ENCODE measurements at places on chromosomes 5 and 9.

DNA sequence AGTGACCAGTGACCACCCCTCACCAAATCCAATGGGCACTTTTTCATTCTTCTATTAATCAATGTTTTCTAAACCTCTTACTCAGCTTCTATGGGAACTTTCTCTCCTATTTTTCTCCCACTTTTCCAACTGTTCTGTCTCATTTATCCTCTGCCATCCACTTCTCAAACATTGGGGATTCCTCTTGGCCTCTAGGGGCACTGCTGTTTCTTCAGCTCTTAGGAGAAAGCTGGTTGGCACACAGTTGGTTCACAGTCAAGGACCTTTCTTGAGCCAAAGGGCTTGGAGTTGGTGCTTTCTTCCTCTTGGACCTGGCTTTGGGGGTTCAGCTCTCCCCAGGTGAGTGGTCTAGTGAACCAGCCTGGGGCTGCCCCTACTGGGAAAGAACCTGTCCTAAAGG lies 112.2 kb upstream of the LHFPL2 start:
- no peak for DNase-seq

DNA sequence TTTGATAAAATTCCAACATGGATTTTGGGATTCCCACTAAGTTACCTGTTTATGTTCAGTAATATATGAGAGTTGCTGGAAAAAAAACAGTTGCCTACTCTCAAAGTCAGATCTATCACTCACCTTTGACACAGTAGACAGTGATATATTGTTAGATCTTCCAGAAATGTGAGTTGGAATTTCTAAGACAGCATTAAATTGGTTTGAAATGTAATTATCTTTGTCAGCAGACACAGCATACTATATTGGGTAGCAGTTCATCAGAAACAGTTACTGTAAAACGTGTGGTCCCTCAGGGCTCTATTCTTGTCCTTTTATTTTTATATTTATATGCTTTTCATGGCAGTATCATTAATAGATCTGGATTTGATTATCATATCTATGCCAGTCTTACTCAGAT lies 433.6 kb upstream of the ARRDC3 start:
- no peak for DNase-seq

DNA sequence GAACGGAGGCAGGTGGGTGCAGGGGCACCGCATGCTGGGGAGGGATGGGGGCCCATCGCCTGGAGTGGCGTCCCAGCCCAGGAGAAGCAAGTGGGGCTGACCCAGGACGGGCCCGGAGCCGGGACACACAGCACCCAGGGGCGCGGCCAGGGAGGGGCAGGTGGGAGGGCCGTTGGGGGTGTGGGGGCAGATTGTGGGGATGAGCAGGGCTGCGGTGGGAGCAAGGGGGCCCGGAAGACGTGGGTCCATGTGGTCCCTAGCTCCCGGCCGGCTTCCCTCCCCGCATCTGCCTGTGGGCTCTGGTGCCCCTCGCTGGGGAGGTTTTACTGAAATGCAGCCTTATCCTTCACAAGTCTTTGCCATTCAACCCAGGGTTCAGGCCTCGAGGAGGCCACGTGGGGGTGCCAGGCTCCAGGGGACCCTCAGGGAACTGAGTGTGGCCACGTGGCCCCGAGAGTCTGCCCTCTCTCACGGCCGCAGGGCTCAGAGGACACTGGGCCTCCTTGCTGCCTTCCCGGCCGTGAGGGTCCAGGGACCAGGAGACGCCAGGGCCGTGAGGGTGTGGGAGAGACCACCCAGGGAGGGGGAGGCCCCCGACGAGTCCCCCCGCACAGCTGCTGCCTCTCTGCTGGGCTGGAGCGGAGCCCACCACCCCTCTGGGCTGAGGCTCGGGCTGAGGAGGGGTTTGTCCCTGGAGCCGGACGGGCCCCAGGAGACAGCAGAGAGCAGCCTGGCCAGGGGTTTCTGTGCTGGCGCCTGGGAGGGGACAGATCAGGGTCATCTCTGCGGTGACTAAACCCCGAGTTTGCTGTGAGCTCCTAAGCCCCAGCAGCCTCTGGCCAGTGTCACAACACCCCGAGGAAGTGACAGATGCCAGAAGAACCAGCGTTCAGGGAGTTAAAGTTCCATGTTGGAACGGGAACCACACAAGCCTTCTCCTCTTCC lies 35.2 kb downstream of the SLC9A3 start:
- DNase-seq, result no peak

DNA sequence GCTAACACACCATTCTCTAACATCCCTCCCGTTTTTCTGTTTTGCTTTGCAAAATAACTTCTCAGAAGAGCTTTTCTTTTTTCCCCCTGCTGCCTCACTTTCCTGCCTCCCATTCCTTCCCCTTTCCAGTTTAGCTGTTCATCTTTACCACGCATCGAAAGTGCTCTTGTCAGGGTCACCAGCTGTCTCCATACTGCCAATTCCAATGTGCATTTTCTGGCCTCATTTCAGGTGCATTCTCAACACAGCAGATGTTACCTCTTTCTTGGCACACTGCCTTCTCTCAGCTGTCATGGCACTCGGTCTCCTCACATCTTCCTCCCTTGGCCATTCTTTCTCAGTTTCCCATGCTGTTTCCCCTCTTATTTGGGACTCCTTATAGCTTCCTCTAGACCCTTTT lies 9.5 kb downstream of the ARSK start:
- no peak for DNase-seq

- no peak for DNase-seq
Observed at GRCh38 chr9:38018958-38019602, 49.9 kb downstream of the SHB start.

DNA sequence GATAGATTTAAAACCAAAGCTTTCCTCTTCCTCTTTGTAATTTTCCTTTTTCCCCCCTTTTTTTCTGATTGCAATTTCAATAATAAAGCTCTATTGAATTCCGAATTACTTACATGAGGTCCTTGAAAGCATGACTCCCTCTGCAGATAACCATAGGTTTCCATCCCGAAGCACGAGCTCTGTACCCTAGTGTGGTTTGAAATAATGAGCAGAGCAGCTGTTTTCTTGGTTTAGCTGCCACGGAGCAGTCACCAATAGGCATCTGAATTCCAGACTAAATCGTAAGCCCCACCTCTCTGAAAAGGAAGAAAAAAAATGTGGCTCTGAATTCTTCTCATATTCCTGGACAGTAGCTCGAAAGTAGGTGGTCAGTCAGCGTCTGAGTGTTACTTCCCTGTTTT lies 18.5 kb upstream of the GNE start:
- no peak for DNase-seq

GRCh38 chr9:7790022-7790818 lies 9.4 kb downstream of the DMAC1 start:
- DNase-seq, result no peak

- DNase-seq, result peak; percentile 75
Observed at GRCh38 chr5:111511831-111512374, 432 bp downstream of the STARD4 start.

- DNase-seq, result no peak
Observed at GRCh38 chr9:130337784-130338380, 72.3 kb downstream of the HMCN2 start.

DNA sequence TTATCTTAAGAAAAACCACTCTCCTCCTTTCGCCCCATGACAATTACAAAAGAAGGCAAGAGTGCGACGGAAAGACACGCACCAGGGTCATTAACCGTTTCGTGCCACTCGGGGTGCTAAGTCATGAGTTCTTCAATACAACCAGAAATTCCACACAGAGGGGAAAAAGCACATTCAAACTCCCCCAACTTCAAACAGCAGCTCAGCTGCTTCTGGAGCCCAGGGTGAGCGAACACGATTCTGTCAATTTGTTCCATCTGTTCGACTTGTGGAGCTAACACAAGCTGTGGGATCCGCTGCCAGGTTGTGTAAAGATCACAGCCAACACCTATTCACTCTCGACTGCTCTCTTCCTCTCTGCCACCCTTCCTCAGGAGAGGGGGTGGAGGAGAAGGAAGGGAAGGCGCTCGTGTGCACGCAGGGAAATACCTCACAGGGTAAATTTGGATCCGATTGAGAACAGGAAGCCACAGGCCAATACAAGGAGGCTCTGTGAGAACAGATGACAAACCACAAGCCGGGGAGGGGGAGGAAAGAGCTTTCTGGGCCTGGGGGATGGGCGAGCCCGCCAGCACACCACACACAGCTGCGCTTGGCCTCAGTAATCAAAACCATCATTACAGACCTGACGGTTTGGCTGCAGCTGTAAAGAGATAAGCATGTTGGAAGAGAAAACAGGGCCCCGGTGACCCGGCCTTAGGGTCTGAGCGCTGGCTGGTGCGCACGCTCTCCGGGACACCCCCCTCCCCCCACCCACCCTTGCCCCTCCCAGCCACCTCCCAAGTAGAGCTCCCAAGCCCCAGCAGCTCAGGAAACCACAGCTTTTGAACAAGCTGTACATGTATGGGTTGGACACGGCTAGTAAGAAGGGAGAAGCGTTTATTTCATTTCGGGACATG lies 54.3 kb downstream of the PTCH1 start:
- DNase-seq, result peak; percentile 70

DNA sequence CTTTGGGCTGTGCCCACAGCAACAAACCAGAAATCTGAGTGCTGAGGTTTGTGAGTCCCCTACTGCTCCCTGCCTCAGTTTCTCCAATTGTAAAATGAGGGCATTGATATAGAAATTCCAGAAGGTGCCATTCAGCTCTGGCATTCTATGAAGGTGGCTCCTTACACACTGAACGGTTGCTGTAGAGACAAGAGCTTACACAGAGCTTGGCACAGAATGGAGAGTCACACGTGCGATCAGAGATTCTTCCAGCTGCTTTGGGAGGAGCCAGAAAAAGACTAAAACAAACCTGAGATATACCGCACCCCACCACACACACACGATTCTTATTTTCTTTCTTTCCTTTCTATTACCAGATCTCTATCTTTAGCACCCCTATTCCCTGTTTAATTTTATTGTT lies 122.7 kb downstream of the SLIT3 start:
- DNase-seq, result no peak

- DNase-seq, result no peak
Observed at GRCh38 chr5:155461304-155461703, 447.7 kb downstream of the KIF4B start.

DNA sequence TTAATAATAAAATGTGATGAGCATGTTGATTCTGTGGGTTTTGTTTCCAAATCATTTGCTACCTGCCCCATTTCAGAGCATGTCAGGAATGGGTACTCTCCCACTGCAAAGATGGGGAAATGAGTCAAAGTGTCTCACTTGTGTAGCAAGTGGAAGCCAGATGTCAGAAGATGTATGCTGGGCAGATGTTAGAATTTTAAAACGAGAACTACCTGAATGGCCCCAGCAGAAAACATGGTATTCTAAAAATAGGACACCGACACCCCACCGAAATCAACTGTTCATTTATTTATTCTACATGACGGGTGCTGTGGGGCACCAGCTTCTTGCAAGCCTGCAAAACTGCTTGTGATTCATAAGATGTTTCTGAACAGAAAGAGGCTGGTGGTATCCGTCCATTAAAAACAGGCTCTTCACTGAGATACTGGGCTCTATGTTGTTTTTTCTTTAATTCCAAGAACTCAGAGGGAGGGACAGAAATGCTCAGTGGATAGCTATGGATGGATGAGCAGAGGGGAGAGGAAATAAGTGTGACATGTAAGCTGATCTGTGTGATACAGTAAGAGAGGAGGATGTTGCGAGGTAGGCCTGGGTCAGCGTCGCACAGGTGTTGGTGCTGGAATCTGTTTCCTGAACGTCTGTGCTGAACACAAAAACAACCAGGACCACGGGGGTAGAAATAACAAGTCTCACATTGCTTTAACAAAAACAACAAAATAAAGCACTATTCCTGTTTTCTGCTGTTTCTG lies 157.2 kb downstream of the EFNA5 start:
- no peak for DNase-seq

GRCh38 chr5:26662806-26663360 lies 375.5 kb downstream of the CDH9 start:
- DNase-seq, result no peak

- no peak for DNase-seq
Observed at GRCh38 chr9:33498387-33498786, 24.7 kb upstream of the NOL6 start.

DNA sequence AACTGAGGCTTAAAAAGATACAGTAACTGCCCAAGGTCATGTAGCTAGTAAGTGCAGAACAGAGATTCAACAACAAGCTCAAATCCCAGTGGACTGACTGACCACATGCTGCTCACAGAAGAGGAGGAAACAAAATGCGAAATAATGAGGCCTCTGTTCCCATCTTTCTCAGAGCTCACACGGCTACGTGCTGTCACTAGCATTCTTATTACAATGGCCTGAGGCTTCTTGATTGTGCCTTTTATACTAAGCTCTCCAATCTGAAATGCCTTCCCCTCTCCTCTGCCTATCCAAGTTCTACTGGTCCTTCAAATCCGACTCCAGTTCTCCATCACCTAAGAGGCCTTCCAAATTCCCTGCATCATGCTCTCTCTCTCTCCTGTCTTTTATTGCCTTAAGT lies 26.0 kb downstream of the SGTB start:
- DNase-seq, result no peak

GRCh38 chr9:137085920-137086530 lies 760 bp upstream of the MAN1B1 start:
- no peak for DNase-seq

DNA sequence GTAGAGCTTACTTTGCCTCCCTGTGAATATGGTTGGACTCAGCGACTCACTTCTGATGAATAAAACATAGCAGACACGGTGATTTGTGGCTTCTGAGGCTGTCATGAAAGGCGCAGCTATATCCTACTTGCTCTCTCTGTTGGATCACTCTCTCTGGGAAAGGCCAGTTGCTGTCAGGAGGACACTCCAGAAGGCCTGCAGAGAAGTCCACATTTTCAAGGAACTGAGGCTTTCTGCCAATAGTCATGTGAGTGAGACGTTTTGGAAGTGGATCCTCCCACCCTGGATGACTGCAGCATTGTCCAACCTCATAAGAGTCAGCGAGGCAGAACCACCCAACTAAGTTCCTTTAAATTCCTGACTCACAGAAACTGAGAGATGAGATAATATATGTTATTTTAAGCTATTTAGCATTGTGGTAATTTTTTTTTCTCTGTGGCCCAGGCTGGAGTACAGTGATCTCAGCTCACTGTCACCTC lies 156.0 kb upstream of the MAST4 start:
- no peak for DNase-seq

- no peak for DNase-seq
Observed at GRCh38 chr5:34412736-34413135, 243.4 kb upstream of the RAI14 start.

- DNase-seq, result no peak
Observed at GRCh38 chr5:143564417-143564816, 160.9 kb upstream of the NR3C1 start.

DNA sequence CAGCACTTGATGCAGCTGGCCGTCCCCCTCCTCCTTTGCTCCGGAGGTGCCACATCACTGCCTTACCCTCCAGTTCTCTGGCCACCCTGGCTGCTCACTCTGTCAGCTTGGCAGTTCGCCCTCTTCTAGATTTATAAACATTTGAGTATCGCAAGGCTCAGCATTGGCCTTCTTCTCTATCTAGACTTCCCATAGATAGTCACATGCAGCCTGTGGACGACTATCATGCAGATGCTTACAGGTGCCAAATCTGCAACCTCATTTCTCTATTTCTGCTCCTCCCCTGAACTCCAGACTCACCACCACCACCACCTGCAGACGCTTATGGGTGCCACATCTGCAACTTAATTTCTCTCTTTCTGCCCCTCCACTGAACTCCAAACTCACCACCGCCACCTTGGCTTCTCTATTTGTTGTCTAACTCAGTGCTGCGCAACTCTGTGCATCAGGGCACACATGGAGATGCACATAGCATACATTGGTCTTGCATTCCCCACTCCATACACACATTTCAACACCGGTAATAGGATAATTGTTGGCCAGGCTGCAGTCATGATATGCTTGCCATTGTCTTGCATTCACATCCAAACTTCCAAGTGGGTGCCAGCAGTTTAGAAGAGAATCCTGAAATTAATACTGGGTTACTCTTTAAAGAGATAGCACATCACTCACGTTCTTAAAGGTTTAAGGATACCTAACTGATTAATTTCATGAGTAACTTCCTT lies 1.9 kb upstream of the DAP start:
- DNase-seq, result no peak

Measured in ascending aorta (tissue), 2 donors.